GM10248 (cell line): ENCODE measurements at places on chromosomes 2 and 18.

GRCh38 chr2:43905371-43905803, 66.6 kb downstream of the ABCG8 start:
- DNase-seq = peak; percentile 18

- DNase-seq = no peak
Observed at GRCh38 chr18:24386681-24387080, 10.9 kb downstream of the OSBPL1A start.

DNA sequence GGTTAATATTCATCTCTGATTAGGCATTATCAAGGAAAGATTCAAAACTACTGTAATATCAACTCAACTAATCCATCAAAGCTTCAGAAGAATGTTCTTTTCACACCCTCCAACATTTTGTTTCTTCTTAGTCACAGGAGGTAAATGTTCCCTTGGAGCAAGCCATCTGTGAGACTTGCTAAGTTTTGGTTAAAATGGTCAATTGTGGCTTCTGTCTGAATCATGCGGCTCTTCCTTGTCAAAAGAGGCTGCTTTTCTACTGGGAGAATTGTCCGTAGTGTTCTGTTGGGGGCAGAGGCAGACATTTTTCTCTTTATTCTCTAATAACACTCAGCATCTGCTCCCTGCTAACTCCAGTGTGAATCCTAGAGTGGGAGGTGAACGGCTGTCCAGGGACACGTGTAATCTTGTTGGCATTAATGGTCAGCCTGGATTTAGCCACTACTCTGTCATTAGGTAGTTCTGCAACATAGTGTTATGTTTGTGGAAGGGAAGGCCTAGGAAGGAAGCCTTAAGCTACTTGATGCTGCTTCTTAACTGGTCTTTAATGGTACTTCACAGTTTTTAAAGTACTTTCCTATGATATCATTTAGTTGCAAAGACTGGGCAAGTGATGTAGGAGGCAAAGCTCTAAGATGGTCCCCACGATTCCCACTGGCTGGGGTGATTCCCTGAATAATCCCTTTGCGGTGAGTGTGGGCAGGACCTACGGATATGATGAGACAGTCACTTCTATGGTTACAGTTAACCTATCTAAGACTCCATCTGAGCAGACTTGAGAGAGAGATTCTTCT, 22.6 kb upstream of the FAP start:
- no peak for DNase-seq

GRCh38 chr2:29902356-29902755, 19.0 kb downstream of the ALK start:
- DNase-seq = no peak

DNA sequence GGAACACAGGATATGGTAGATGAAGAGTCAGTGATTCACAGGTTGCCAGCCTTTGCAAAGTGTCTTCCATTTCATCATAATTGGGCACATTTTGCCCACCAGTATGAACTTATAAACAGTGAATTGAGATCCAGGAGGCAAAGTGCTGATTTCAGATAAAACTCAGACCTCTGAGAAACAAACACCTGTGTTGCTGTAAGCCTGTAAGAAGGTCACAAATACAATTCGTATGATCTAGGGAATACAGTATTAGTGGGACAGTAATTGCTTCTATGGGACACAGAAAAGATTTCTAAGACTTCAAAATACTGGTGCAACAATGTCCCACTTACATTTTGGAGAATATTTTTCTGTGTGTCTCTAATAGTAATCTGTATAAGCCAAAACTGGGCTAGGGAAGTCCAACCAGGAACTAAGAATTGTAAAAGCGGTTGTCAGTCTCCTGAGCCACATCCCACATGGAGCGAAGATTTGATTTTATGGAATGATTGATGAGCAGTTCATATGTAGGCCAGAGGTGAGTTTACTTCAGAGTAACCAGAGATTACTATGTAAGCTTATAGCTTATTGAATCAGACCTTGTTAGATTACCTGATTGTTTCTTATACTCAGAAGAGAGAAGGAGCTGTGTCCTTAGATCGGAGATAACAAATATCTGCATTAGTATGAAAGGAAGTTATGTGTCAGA, 728.4 kb downstream of the LRRTM4 start:
- no peak for DNase-seq

GRCh38 chr2:222338374-222338773, 39.6 kb upstream of the PAX3 start:
- DNase-seq = no peak

DNA sequence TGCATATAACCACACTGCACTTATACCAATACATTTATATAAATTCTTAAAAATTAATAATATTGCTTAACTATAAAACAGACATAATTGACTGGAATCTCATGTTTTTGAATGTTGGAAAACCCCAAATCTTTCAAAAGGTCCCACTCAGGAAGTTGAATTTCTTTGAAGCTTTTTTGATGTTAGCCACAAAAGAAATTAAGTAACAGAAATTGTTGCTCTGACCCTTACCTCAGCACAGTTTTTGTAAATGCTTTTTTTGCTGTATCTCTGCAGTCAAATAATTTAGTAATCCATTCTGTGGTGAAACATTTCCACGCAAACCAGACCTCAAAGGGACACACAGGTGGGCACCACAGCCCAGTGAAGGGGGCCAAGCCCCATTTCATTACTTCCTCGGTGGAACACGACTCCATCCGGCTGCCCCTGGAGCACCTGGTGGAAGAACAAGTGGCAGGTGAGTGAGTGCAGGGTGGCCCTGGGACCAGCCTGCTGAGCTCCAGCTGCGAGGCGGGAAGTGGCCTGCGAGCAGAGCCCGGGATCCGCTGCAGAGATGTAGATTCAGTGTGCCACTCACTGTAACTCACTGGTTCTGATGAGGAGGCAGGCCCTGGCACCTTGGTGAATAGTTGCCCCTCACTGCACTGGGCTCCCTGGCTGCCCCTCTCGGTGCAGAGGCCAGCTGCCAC, 8.4 kb downstream of the SCLY start:
- DNase-seq = no peak

GRCh38 chr2:229810786-229811185, 96.4 kb upstream of the DNER start:
- no peak for DNase-seq

DNA sequence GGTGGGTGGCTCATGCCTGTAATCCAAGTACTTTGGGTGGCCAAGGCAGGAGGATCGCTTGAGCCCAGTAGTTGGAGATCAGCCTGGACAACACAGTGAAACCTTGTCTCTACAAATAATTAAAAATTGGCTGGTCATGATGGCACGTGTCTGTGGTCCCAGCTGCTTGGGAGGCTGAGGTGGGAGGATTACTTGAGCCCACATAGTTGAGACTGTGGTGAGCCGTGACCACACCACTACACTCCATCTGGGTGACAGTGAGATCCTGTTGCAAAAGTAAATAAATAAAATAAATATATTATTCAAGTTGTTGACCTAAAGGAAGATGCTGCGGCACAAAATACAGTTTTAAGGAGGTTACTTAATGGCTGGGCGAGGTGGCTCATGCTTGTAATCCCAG, 72.7 kb downstream of the LAMA3 start:
- DNase-seq = no peak

DNA sequence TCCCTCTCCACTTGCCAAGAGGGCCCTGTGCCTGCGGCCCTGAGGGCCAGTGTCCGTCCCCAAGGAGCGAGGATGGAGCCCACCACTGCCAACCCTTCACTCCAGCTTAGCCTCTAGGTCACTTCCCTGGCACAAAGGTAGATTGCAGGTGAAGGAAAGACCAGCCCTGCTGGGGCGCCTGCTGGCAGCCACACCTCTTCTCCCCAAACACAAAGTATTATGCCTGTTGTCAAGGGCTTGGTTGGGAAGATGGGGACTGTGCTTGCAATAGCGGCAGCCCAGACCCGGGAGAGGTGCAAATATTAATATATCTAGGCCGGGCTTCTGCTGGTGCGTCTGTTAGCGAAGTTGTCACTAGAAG, 7.7 kb downstream of the KCNF1 start:
- no peak for DNase-seq

DNA sequence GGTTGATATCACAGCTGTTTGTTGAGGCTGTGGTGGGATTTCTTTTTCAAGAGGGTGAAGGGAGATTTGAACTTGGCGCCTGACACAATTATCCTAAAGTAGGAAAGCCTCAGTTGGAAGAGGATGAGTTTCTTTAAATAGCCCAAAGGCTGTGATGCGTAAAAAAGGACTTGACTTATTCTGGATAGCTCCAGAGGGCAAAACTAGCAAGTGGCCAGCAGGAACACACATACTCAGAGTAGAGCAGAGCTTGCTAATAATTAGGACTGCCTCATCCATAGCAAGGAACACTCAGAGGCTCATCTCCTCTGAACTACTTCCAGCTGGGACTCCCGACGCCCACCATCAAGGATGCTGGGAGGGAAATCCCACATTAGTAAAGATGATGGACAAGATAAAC, 74.0 kb downstream of the AFF3 start:
- no peak for DNase-seq
